ENCODE measurements at places on chromosomes 16 and 17. TPM values are rescaled to one million over a fixed set of nuclear protein-coding genes. Genes with fewer than 3 reads are reported as not detected.

DNA sequence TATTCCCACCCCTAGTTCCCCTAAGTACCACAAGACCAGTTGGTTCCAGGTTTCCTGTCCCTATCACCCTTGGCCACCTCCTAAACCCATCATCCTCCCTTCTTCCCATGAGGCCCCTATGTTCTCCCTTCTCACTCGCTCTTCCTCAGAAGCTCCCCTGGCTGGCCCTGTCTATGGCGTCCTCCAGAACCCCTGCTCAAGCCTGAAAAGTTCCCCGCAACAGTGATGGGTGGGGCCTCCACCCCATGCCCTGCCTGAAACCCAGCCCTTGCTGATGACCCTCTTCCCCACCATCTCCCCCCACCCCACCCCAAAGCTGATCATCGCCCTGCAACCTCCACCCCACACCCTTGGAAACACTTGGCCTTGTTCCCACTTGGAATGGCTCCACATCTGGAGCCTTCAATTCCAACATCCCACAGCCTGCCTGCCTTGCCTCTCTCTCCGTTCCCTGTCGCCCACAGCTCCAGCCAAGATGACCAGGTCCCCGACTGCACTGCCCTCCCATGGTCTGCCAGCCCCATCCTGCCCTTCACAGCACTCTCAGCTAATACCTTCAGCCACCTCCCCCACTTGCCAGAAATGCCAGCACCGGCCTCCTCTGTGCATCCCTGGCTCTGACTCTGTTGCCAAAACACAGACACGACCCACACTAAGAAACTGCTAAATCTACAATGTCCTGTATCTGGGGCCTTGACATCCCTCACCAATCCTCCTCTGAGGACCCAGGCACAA, 10.5 kb downstream of the OSBPL7 start:
- peak overlapping the region; percentile 94 for H3K27ac ChIP-seq
- H3K4me1 ChIP-seq: peaks cover 10% of the 10 kb centered on the region
- peak overlapping the region; percentile 15 for H3K4me3 ChIP-seq
- H3K36me3 ChIP-seq: peaks cover 7% of the 10 kb centered on the region
- DNase-seq: no peak
- H3K27me3 ChIP-seq: no peaks in the 10 kb centered on the region

DNA sequence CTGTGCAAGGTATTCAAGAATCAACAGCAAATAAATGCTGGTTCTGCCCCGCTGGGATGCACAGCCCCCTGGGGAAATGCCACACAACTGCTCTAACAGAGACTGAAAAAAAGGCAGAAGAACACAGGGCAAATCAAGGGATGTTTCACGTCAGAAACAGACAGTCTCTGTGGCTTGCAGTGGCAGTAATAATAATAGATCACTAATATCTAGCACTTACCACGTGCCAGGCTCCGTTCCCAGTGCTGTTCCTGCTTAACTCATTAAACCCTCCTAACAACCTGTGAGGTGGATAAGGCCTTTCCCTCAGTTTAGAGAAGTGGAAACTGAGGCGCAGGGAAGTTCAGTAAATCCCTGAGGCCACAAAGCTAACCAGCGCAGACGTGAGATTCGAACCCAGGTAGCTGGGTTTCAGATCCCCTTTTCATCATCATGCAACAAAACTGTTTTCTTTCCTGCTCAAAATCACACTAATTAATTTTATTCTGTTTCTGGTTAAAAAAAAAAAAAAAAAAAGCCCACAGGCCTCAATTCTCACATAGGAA, 36.7 kb downstream of the ARHGAP17 start:
- peak overlapping the region; percentile 77 for H3K27ac ChIP-seq
- no peaks in the 10 kb centered on the region for H3K27me3 ChIP-seq
- H3K4me3 ChIP-seq: no peak overlapping the region
- H3K36me3 ChIP-seq: peaks cover 18% of the 10 kb centered on the region
- DNase-seq: no peak
- peaks cover 21% of the 10 kb centered on the region for H3K4me1 ChIP-seq

DNA sequence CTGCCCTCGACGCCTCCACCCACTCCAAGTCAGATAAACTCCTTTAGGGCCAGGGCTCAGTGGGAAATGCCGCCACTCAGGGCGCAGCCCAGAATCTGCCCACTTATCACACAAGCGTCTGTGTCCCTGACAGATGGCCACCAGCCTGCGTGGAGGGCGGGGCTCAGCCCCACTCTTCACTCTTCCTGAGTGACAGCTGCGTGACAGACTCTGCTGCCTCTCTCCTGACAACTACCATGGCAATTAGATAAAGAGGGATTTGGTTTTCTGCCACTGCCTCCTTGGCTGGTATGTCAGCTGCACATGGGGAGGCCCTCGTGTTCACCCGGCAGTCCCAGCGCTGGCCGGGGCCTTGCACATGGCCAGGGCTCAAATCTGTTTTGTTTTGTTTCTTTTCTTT, 96.2 kb downstream of the RTN4RL1 start:
- H3K27me3 ChIP-seq: no peaks in the 10 kb centered on the region
- H3K4me3 ChIP-seq: no peak overlapping the region
- DNase-seq: no peak
- no peaks in the 10 kb centered on the region for H3K36me3 ChIP-seq
- H3K27ac ChIP-seq: no peak overlapping the region

DNA sequence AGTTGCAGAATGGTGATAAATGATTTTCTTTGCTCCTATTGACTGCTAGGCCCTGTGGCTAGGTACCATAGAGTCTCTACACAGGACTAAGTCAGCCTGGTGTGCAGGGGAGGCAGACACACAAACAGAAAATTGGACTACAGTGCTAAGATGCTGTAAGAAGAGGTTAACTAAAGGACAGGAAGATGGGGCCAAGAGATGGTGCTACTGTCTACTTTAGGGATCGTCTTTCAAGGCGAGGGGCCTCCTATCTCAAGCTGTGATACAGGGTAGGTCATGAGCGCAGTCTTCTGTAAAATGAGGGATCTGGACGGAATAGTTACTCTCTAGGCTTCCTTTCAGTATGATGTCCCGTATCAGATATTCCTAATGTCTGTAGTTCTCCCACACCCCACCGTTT, 817 bp downstream of the NME1 start:
- no peak overlapping the region for H3K27ac ChIP-seq
- peaks cover 7% of the 10 kb centered on the region for H3K4me1 ChIP-seq
- no peak overlapping the region for H3K4me3 ChIP-seq

- H3K36me3 ChIP-seq: no peaks in the 10 kb centered on the region
- peak overlapping the region; percentile 29 for H3K27ac ChIP-seq
- H3K4me3 ChIP-seq: peak overlapping the region; percentile 60
- no peak for DNase-seq
- H3K4me1 ChIP-seq: peaks cover 17% of the 10 kb centered on the region
These were observed 3.0 kb downstream of the TBKBP1 start for GRCh38 chr17:47696717-47697642.

GRCh38 chr17:40355123-40355803, 9.3 kb downstream of the GJD3 start:
- DNase-seq: peak; percentile 92
- H3K4me3 ChIP-seq: no peak overlapping the region
- peaks cover 36% of the 10 kb centered on the region for H3K4me1 ChIP-seq
- peaks cover 10% of the 10 kb centered on the region for H3K36me3 ChIP-seq

TBX2 gene
- total RNA-seq: 55.9 TPM

All from type B pancreatic cell (in vitro differentiated cells).